ENCODE measurements at places on chromosomes 16 and 17.

GRCh38 chr17:74454197-74455024 lies 12.0 kb upstream of the CD300A start:
- no peak for DNase-seq

- no peak for DNase-seq
These were observed 26.0 kb upstream of the MPHOSPH6 start for GRCh38 chr16:82195917-82196494.

- no peak for DNase-seq
These were observed 162.8 kb downstream of the FOXL1 start for GRCh38 chr16:86740906-86741799.

GRCh38 chr17:39826334-39826733 lies 37.8 kb downstream of the IKZF3 start:
- no peak for DNase-seq

- DNase-seq, result no peak
These were observed 1.5 kb downstream of the GRB7 start for GRCh38 chr17:39738983-39739884.

- no peak for DNase-seq
These were observed 2.8 kb downstream of the SF3B3 start for GRCh38 chr16:70526403-70526802.

DNA sequence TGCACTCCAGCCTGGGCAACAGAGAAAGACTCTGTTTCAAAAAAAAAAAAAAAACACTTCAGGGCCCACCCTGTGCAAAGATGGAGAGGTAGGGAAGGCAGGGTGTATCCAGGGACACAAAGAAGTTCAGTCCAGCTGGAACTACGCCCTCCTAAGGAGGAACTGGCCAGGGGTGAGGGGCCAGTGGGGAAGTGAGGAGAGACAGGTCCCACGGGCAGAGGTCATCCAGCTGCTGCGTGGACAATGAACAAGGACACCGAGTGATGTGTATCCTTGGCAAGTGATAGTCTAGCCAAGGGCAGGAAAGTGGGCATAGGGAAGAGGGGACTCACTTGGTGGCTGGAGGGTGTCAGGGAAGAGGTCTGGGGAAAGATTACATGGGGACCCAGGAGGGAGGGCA lies 9.4 kb upstream of the RIPOR1 start:
- DNase-seq, result no peak

GRCh38 chr17:39538866-39539265 lies 68.9 kb downstream of the NEUROD2 start:
- DNase-seq, result peak; percentile 3

GRCh38 chr17:55437159-55437605 lies 15.5 kb upstream of the MMD start:
- DNase-seq, result no peak

- DNase-seq, result peak; percentile 95
These were observed 472 bp upstream of the ARHGDIA start for GRCh38 chr17:81871387-81872230.

DNA sequence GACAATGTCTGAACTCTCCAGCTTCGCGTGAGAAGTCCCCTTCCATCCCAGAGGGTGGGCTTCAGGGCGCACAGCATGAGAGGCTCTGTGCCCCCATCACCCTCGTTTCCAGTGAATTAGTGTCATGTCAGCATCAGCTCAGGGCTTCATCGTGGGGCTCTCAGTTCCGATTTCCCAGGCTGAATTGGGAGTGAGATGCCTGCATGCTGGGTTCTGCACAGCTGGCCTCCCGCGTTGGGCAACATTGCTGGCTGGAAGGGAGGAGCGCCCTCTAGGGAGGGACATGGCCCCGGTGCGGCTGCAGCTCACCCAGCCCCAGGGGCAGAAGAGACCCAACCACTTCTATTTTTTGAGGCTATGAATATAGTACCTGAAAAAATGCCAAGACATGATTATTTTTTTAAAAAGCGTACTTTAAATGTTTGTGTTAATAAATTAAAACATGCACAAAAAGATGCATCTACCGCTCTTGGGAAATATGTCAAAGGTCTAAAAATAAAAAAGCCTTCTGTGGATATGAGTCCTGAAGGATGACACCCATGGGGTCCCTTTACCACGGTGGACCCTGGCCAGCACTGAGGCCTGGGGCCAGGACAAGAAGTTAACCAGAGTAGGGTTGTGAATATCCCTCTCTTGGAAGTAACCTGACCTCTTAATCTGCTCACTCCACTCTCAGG lies 10.5 kb upstream of the ITGAD start:
- peak; percentile 57 for DNase-seq

GRCh38 chr17:31835984-31836383 lies 23.1 kb downstream of the COPRS start:
- no peak for DNase-seq

DNA sequence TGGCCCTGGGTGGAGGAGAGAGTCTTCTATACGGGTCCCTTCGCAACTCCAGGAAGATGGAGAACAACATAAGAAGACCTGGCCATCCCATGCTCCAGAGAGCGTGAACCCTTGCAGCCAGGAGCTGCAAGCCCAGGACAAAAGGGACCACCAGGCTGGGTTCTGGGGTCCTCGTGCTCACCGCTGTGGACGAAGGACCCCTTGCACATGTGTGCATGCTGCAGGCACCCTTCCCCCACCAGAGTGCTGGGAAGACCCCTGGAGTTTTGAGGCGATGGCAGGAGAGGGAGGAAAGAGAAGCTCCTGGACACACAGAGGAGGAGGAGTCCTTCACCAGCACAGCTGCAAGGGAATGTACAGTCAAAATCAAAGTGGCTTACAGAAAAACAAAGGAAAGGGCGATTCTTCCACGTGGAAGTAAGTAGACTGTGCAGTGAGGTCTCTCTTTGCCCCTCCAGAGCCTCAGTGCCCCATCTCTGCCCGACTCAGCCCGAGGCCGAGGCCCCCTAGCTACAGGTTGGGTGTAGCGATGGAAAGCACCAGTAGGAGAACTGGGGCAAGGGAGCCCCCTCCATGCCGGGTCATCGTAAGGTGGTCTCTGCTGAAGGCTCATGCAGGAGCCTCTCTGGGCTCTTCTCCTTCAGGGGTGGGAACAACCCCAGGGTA lies 51.3 kb downstream of the PIMREG start:
- no peak for DNase-seq

DNA sequence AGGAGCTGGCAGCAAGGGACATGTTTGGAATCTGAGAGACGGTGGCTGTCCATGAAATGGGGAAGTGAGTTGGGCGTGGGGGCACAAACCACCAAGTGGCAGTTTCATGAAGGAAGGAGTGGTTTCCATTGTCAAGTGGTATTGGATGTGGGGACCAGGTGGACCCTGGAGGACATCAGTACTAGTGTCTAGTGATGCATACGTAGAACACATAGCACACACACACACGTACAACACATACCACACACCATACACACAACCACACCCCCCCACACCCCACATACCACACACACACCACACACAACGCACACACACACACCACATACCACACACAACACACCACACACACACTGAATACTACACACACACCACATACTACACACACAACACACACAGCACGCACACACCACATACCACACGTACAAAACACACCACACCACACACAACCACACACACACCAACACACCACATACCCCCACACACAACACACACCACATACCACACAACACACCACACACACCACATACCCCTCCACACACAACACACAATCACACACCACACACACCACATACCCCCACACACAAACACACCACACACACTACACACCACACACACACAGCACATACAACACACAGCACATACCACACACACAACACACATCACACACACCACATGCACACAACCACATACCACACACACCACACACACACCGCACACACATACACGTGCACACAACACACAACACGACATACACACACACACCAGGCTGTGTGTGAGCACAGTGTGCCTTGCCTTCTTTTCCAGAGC lies 41.1 kb upstream of the GSE1 start:
- no peak for DNase-seq

DNA sequence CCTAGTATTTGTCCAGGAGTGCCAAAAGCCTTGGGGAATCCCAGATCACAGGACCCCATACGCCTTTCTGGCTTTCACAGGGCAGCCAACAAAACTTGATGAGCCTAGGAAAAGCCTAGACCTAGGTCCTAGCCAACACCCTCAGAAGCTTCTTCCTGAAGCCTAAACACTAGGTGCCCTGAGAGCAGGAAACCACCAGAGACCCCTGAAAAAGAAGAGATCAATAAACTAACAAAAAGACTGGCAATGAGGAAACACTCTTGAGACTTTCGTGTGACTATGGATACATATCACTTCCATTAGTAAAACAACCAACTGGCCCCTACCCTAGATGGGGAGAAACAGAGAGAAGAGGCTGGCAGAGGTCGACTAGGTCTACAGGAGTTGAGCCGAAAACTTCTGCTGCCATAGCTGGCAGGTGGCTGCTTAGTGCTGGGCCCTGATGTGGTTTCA lies 1.2 kb downstream of the ORMDL3 start:
- DNase-seq, result no peak

GRCh38 chr16:83390759-83391158 lies 417.0 kb upstream of the HSBP1 start:
- no peak for DNase-seq

GRCh38 chr16:65876624-65877023 lies 489.9 kb upstream of the CDH5 start:
- no peak for DNase-seq

- DNase-seq, result no peak
These were observed 50.8 kb upstream of the SMIM36 start for GRCh38 chr17:55561973-55562495.

DNA sequence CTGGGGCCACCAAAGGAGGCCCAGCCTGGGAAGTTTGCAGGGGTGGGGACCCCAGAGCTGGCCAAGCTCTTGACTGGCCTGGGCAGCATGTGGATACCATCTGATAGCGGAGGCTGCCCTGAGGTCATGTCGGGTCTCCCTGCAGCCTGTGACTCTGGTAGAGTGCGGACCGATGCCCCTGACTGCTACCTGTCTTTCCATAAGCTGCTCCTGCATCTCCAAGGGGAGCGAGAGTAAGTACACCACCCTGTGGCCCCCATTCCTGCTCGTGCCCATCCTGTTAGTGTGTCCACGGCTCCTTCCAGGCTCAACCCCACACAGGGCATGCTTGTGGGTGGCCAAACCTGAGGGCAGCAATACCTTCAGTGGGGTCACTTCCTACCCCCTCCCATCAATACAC lies 8.0 kb downstream of the CETP start:
- DNase-seq, result no peak

- no peak for DNase-seq
These were observed 228.8 kb downstream of the SLC39A11 start for GRCh38 chr17:72863526-72864211.

DNA sequence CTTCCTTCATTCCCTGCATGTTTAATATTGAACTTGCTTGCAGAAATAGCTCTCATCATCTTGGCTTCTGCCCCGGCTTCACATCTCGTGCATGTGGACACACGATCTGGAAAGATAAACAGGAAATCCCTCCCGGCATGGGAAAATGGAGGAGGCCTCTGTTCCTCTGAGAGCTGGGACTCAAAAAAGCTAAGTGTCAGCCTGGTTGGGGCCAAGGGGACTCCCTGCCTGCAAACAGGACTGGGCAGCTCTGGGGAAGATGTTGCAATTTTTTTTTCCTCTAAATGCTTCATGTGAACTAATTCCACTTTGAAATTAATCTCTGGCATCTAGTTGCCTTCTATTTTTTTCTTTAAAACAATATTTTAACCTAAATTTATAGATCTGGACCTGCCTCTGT lies 24.8 kb downstream of the ITPRIPL2 start:
- no peak for DNase-seq

- DNase-seq, result peak; percentile 79
These were observed 4.2 kb upstream of the MXRA7 start for GRCh38 chr17:76714822-76715495.

- DNase-seq, result no peak
These were observed 4.7 kb downstream of the DNAH17 start for GRCh38 chr17:78572239-78573205.

DNA sequence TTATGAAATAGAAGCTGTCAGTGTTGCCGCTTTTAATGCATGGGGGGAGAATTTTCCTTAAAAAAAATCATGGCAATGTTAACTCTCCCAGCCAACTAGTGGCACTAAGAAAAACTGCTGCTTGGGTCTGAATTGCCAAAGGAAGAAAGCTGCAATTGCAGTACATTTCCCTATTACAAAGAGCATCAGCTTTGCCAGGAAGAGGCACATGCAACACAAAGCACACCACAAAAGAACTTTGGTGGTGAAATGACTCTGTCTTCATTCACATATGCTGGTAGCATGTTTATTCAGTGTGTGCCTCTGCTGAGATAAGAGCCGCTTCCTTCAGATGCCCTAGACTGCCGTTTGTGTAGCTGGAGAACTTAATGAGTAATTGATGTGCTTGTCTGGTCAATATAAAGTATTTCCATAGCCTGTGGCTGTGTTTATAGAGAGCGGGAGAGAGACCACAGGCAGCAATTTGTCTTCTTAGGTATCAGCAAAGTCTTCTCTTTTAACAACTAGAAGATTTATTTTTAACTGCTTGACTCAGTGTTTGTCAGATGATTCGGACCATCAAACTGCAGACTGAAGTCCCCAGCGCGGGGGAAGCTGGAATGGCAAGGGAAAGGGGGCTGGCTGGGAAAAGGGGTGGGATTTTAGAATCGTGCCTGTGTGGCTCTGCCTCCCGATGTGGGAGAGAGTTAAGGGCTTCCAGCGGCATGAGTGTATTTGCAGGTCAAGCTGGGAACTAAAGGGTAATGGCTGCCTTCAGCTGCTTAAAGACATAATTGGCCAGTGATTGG lies 115.1 kb downstream of the MRTFB start:
- DNase-seq, result no peak

- no peak for DNase-seq
These were observed 1.9 kb upstream of the MLLT6 start for GRCh38 chr17:38702916-38703741.
